Dermis blood vessel endothelial cell (primary cell): ENCODE measurements at places on chromosomes 1 and 21. TPM values are rescaled to one million over a fixed set of nuclear protein-coding genes. Genes with fewer than 3 reads are reported as not detected.
A peak's percentile ranks its signal among the peaks of the same experiment; 100 is the strongest.

DNA sequence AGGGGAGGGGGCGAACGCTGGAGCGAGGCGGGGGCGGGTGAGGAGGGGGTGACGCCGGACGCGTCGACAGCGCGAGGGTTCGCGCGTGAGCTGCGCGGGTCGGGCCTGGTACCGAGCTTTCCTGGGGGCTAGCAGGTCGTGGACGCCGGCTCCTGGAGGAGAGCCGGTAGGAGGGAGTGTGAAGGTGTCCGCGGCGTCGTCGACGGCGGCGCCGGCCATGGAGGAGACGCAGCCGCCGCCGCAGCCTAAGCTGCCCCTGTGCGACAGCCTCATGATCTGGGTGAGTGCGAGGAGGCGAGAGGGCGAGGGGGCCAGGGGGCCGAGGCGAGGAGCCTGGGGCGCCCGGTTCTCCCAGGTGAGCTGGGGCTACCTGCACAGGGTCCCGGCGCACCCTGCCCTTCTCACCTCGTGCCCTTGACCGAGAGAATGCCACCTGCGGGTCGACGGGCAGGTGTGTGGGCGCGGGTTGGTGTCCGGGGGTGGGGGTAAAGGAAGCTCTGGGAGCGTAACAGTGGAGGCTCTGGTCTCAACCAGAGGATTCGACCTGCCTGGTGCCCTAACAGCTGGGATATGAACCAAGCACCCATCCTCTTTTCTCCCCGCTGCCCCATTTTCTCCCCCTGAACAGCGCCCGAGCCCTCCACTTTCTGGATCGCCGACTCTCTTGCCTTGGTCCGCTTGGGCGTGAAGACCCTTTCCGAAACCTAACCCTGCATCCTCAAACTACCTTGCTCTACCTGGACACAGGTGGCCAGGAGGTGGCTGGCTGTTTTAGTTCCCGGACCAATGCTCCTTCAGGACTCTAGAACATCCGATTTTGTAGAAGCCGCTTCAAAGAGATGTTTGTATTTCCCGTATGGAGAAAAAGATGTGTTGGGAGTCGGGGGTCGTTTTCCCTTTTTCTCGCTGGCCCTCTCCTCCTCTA, at the start of gene HOOK1:
Gene HOOK1 (plus strand): TSS at position 49 of the 925 bp plus-strand sequence. CDS start 169 bp downstream, at position 218.
- no peak for DNase-seq

DNA sequence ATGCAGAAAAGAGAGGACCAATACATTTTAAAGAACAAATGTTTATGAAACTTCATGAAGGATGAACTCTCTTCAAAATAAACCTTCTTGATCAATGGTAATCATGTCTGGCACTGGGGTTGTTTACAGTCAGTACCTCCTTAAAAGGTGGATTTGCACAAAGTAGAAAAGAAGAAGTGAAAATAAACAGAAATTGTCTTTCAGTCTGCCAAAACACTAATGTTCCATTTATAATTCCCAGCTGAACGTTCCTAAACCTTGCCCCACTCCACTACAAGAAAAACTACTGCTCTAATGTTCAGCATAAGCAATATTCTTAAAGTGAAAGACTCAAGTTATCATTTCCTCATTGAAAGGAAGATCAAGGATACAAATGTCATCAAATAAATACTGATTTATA, 86.2 kb downstream of the EIF4G3 start:
- no peak for DNase-seq

Gene DYNLT5
- total RNA-seq: 1.1 and 3.9 TPM in 2 replicates

DNA sequence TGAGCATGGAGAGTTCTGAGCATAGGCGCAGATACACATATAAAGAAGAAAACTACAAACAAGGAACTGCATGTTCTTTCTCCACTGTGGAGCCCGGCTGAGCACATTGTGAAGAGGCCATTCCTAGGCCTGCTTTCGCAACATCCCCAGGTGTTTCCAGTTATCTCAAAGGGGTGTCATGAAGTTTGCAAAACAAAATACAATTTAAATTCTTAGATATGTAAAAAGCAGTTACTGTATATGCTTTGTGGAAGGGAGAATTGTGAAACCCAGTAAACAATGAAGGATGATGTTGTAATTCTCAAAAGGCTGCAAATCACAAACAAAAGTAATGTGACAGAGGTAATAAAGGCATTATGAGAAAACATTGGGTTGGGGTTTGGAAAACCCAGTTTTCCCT, 98.6 kb upstream of the ZNF644 start:
- DNase-seq: no peak

Gene PGLYRP4
- not detected in 2 replicates for total RNA-seq

Gene EPS8L3
- not detected in 2 replicates for total RNA-seq

DNA sequence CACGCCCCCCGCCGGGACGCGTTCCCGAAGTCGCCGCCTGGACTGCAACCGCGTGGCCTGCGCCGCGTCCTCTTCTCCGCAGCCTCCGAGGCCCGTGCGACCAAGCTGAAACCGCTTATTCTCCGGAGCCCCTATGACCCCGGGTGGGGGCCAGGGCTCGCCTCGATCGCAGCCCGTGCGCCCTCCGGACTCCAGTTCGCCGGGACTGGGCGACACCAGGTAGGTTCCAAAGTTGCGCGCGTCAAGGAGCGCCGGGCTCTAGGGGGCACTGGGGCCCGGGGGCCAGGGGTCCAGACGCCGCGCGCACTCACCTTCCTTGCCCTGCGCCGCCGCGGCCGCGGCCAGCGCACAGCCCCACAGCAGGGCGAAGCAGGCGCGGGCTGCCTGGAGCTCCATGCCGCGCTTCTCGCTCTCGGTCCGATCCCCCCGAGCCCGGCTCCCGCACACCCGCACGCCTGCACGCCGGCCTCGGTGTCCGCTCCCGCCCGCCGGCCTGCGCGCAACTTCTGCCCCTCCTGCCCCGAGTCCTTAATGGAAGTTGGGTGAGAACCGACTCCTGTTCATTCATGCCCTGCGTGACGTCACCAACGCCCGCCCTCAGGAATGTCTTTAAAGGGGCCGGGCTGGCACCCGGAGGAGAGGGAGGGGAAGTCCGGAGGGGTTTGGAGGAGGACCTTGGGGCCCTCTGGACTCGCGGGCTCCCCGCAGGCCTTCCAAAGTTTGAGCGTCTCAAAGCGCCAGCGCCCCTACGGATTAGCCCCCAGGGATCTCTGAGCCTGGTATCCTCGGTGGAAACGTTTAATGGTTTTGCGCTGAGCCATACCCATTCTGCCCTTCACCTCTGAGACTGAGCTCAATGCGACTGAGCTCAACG, at the start of gene EPHA2:
Gene EPHA2 (minus strand): TSS at position 533 of the 874 bp plus-strand sequence. CDS start 137 bp downstream, at position 396.
- peak; percentile 94 for DNase-seq

DNA sequence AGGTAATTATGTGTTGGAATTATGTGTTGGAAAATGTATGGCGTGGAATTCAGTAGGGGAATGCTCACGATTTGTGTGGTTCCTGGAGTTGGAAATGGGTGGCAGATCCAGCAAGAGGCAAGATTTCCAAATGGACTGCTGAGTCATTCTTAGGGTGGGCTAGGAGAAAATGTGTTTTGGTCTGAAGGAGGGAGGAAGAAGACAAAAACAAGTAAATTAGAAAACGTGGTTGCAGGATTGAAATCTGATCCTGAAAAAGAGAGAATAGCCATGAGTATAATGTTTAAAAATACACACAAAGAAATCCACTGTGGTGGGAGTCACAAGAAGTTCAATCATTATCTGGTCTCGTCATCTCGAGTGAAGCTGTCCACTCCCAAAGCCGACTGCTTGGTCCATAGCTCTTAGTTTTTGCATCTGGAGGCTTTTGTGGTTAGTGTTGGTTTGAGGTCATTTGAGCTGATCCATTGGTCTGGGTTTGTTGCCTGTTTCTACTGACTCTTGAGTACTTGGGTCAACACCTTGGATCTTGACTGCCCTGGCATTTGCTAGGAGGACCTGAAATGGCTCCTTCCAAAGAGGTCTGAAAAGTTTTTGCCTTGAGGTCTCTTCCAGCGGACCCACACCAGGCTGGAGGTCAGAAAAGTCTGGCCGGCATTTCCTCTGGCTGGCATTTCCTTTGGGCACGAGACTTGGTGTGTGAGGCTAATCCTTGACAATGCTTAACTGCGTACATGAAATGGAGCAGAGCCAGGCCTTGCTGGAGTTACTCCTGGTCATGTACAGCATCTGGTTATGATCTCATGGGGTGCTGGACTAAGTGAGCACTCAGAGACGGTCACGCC, 9.2 kb downstream of the MX2 start:
- no peak for DNase-seq

Gene PLA2G2D
- not detected in 2 replicates for total RNA-seq

DNA sequence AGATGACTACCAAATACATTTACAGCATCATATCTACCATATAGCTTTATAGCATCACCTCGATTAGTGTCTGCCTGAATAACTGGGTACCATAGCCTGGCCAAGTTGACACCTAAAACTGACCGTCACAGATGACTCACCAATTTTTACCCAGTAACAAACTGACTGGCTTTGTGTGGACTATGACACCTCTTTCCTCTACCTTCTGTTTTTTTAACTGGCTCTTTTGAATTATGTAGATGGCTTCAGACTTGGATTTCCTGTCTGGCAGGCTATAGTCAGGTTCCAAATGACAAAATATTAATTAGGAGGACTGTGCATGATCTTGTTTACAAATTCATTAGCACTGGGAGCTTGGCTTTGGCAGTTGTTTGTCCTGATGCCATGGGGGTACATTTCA, 360.3 kb downstream of the TGFB2 start:
- peak; percentile 50 for DNase-seq
